GM23338 (cell line): ENCODE measurements at places on chromosomes 3 and 15.

DNA sequence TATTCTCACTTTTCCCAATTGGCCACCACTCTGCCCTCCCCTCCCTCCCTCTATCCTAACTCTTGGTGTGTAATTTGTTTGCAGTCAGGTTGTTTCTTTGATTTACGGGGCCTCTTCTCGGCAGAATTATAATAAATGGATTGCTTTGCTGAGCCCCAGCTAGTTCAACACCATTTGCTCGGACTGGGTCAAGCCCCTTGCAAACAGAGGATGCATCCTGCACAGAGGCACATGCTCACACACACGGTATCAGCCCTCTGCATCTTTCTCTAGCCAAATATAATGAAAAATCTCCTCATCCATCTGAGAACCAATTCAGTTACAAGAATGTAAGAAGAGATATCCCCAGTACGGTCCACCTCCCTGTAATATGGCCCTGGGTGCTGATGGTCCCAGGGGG lies 97.7 kb downstream of the EPHB1 start:
- DNase-seq, result no peak

DNA sequence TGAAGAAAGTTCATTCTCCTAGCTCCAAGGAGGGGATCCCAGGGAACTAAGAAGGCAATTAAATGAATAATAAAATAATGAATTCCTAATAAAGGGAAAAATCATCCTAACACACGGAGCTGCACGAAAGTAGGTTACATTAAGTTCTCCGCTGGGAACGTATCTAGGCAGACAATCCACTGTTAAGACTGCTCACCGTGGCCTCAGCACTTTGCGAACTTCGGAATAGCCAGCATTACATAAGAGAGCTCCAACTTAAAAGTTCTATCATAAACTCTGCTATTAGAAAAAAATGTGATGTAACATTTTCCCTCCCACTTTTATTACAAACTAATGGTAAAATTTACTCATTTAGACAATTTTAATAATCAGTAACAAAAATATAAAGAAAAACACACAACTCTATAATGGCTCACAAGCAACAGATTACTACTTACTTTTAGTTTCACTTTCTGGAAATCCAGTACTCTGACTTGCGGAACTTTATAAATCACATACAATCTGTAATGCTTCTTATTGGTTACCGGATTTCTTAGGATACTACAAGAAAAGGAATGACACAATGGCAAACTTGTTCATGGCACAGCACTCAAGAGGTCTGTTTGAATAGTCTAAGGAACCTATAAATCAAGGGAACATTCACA lies 8.5 kb downstream of the SNRPA1 start:
- no peak for DNase-seq

GRCh38 chr3:9316881-9317361 lies 45.9 kb upstream of the THUMPD3 start:
- peak; percentile 60 for DNase-seq

- no peak for DNase-seq
Measured at GRCh38 chr15:92074101-92074500, 220.6 kb downstream of the SLCO3A1 start.

GRCh38 chr3:160486459-160486869 lies 36.9 kb upstream of the TRIM59 start:
- peak; percentile 44 for DNase-seq

DNA sequence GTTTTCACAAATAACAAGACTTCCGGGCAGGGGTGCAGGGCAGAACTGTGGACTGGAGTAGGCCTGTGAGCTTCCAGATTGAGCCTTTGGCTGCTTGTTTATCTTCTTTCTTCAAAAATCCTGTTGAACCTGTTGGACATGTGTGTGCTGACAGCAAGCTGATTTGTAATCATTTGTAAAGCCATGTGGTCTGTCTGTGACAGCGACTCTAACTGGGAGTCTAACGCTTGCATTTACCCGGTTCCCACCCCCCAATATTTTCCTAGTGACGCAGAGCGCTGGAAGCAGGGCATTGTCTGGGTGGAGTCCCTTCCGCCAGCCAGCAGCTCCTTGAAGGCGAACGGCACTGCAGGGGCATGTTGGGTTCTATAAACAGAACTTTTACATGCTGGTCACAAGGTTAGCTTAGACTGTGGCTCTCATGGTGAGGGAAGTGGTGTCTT lies 85.7 kb upstream of the MYZAP start:
- DNase-seq, result peak; percentile 15

DNA sequence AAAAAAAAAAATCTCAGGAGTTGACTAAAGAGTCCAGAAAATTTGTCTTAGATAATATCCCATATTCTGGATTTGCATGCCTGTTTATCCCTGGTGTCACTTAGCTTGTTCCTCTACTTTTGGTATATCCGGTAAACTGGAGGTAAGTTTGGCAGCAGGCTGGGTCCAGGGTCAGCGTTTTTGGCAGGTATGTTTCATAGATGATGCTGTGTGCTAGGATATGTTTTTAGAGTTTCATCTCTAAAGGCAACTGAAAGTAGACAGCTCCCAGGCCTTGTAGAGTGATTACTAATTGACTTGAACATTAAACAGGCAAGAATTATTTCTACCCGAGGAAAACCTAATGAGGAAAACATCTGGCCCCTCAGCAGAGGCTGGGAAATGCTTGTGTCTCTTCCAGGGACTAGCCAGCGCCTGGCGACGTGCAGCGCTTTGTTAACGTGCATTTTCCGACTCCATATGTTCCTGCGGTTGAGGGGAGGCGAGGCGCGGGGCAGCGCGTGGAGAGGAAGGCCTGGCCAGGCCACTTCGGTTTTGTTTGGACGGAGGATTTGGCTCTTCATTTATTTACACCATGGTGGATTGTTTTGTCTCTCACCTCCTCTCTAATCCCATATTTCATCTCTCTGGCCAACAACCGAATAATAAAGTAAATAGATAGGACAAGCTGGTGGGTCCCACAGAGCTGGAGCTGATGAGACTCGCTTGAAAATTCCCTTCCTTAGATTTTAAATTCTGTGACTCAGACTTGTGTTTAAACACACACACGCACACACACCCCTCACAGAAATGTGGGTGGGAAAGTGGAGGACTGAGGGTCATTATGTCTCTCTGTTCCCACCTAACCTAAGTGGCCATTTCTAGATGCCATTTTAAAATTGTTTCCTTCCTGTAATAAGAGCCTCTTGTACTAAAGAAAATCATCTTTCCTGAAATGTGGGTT lies 65.3 kb downstream of the ASB7 start:
- no peak for DNase-seq

DNA sequence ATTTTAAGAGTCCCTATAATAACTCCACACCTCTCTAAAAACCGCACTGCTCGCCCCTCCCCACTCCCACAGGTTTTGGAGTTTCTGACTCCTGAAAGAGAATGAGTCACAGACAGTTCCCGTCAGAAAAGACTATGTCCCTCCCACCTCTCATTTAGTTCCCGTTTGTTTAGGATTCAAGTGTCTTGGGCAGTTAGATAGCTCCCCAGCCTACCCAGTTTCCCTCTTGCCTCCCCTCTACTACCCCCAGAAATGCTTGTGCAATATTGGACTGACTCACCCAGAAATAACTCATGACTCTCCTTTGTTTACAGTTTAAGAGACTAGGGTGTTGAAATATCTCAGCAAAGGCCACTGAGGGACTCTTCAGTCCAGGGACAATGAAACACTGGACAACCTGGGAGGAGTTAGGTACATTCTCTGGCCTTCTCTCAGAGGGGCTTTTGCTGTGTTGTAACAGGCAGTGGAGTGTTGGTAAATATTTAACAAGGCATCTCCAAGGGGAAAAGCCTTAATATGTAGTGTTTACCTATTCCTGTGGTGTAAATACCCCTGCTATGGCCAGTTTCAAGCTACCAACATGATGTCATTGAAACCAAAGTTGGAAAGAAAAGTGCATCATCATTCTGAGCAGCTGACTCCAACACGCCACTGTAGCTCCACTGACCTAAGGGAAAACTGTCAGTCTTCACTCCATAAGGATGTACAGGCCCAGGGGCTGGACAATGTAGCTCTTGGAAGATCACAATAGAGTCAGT lies 96.1 kb upstream of the CHD2 start:
- DNase-seq, result no peak

GRCh38 chr3:123129092-123129491 lies 62.3 kb downstream of the PDIA5 start:
- no peak for DNase-seq

DNA sequence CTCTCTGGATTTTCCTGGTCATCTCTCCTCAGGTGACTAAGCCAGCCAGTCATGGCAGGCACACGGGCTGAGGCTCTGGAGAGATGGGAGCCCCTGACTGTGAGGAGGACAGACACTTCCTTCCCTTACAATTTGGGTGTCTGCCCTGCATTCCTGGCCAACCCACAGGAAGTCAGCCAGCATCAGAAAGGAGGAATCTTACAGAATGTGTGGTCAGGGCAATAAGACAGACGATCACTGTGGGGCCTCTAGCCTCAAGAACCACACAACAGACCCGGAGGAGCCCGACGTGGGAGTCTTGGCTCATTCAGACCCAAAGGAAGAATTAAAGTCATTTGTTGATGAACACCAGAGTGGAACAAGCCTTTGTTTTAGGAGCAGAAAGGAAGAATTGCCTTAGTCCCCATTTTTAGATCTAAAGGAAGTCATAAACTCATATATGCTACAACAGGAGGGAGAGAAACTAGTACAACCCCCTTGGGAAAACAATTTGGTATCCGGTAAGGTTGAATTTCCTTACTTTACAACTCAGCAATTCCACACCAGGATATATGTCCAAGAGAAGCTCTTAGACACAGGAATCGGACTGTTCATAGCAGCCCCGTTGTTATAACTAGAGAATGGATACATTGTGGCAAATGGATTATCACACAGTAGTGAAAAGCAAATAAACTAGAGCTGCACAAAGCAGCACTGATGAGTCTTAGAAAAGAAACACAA lies 62.2 kb downstream of the ABTB1 start:
- DNase-seq, result no peak

- DNase-seq, result no peak
Measured at GRCh38 chr3:170724599-170725280, 138.9 kb upstream of the SLC7A14 start.

GRCh38 chr3:80060664-80061063 lies 292.9 kb upstream of the ROBO1 start:
- no peak for DNase-seq

DNA sequence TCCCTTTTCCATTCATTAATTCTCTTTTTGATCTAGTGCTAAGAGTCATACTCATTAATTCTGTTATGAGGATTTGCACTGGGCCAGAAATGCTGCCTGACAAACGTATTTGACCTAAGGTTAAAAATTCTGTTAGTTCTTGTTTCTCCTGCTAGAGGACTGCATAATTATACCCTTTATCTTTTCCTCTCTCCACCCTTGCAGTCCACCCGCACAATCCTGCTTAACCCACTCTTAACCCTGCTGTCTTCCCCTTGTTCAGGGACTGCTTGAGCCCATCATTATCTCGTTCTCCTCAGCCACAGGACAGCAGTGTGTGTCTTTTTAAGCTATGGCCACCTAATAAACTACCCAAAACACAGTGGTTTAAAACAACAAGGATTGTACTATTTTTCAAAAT lies 31.1 kb upstream of the DYNC1LI1 start:
- no peak for DNase-seq

DNA sequence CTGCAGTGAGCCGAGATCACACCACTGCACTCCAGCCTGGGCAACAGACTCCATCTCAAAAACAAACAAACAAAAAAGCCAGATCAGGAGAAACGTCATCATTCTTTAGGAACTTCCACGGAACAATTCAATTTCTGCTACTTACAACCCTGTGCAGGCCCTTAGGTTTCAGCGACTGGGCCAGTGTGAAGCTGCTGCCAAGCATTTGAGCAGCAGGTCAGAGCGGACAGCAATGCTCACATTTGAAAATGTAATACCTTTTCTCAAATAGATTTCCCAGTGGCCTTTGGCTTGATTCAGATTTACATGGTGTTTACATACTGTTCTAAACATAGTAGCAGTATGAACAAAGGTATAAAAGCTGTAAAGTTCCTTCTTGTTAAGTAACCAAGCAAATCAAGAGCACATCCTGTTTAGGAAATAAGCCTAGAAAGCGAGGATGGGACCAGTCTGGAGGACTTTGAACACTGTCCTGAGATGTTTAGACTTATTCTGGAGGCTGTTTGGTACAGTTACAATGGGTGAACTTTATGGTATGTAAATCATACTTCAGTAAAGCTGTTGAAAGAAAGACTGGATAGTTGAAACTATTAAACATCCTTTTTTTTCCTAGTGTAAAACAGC lies 141.2 kb downstream of the HCN4 start:
- no peak for DNase-seq

DNA sequence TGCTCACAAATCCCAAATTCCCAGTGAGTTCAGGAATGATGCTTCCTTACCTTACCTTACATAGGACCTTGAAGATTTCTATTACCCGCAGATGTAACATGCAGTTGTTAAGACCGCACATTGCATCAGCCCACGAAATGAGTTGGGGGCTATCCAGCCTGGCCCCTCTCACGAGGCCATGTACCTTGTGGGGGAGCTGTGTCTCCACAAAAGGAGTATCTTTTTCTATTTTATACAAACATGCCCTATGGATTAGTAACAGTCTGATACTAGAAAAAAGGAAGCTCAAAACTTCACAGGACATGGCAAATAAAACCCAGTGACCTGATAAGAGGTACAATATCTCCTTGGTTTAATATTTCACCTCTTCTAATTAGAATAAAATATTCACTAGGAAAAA lies 1086.8 kb upstream of the CFAP20DC start:
- no peak for DNase-seq

- DNase-seq, result no peak
Measured at GRCh38 chr15:75082689-75083088, 59.3 kb downstream of the PPCDC start.

DNA sequence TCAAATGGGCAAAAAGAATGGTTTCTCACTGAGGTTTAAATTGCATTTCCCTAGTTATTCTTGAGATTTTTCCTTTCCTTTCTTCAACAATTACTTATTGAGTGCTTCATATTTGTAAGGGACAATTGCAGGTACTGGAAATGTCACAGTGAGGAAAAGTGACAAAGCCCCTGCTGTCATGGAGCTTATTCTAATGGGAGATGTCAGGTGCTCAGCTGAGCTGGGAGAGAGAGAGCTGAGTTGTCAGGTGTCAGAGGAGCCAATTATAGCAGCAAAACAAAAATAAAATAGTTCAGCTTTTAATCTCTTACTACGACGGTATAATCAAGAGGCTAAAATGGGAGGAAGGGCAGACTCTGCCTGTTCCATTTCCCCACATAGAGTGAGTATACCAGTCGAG lies 42.0 kb downstream of the CD86 start:
- no peak for DNase-seq

DNA sequence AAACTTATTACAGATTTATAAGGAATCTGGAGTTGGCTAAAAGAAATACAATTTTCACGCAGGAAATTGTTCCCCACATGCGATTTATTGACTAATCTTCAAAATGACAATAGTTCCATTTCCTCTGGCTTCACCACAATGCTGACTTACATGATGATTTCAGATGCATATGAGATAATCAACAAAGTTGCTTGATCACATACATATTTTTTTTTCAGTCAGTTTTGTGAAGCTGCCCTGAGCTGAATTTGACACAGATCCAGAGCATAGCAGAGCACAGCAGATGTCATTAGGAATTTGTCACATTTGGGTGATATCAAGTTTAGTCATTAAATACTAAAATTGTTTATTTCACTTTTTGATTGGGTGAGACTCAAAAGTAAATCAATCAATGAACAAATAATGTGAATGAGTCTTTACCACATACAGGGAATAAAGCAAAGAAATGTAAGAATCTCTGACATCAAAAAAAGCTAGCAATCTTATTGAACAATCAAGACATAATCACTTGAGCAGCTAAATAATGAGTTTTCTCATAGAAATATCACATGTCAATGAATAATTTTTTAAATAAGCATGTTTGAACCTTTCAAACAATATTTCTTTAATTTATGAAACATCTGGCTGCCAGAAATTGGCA lies 18.3 kb downstream of the CPB1 start:
- DNase-seq, result no peak
